MG63 (cell line): ENCODE measurements at places on chromosomes 3 and 15.

GRCh38 chr3:76550522-76551201 lies 489.2 kb upstream of the ROBO2 start:
- no peak for DNase-seq

DNA sequence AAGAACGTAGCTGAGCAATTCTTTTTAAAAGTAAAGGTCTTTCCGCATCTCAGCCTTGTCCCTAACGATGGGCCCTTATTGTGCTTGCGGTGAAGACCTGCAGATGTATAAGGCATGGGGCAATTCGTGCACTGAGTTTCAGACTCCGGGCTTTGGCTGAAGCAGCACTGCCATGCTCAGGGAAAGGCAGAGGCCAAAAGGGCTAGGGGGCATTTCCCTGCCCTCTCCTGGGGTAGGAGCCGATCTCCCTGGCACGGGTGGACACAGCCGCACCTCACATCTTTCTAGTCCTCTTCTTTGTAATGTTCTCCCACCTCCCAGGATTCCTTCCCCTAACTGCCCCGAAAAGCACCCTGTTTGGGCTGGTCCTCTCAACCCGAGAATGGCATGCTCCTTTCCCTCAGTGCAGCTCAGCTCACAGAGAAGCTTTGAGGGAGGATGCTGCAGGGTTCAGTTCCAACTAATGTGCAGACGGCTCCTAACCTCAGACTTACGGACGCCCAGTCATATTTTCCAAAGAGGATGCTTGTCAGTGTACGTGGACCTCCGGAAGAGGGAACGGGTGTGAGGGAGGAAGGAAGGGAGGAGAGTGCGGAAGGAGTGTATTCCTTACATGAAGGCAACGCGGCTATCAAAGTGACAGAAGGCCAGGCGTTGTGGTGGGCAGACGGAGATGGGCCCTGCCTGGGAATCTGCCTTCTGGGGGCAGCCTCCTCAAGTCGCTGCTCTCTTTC lies 61.2 kb downstream of the SYNM start:
- no peak for DNase-seq

DNA sequence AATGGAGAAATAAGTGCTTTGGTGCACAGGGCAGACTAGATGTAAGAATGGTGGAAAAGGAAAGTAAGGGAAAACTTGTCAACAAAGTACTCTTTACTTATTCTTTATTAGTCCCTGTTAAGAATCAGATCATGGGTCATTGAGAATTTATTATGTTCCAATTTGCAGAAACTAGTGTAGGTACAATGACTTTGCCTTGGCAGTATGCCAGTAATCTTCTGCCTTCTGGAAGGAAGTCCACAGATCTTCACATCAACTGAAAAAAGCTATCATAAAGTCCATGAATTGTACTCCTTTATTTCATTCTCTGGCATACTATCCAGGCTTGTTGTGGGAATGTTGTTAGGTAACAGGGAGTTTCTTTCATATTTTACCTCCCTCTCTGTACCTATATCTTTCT lies 88.2 kb upstream of the FLNB start:
- DNase-seq, result no peak

DNA sequence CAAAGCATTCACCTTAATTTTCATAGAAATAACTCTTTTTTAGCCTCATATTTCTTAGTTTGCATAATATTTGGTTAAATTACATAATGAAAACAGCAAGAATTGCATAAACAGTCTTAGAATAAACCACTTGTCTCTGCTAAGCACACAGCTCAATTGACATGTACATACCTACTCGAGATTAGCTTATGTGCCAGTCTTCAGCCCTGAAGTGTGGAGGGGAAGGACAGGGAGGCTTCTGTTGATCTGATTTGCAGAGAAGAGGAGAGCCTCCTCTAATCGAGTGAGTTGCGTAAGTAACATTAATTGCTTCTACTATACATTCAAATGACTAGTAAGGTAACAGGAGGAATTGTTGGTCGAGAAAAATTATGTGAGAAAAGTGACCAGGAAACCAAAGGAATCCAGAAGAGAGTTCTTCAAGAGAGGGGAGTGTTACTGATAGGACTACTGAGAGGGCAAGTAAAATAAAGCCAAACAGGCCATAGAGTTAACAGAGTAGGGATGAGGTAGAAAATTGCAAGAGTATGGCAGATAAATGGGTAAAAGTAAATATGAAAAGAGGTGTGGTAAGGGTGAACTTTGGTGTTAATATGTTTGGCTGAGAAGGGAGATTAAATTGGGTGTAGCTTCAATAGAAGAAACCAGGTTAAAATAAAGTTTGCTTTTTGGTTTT lies 7.1 kb upstream of the GOLIM4 start:
- DNase-seq, result no peak

DNA sequence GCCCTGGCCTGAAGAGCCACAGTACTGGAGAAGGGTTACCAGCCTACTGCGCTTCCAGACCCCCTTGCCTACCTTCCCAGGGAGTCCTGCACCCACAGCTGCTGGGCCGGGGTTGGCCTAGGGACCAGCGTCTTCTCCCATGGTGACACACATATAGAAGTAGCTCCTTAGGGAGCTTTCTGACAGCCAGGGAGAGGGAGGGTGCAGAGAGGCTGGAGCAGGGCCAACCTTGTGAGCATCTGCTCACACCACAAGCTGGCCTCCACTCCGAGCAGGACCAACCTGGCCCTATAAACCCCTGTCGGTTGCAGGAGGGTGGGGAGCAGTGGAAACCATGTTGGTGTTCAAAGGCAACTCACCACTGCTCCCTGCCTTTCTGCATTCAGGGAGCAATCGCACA lies 35.2 kb downstream of the SRPRB start:
- no peak for DNase-seq

DNA sequence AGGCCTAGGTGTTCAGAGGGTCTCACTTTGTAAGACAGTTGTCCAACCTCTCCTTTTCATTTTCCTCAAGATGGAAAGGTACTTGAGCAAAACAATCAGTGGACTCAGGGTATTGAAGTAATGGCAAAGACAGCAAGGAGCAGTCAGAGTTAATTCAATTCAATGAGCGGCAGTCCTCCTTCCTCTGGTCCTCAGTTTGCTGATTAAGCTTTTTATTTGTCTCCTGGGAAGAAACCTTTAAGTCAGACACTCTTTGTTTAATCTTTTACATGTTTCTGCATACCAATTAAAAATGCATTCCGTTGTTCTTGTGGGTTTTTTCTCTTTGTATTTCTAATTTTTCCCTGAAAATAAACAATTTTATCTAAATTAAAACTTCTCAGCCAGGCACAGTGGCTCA lies 18.9 kb upstream of the ALDH1L1 start:
- no peak for DNase-seq

DNA sequence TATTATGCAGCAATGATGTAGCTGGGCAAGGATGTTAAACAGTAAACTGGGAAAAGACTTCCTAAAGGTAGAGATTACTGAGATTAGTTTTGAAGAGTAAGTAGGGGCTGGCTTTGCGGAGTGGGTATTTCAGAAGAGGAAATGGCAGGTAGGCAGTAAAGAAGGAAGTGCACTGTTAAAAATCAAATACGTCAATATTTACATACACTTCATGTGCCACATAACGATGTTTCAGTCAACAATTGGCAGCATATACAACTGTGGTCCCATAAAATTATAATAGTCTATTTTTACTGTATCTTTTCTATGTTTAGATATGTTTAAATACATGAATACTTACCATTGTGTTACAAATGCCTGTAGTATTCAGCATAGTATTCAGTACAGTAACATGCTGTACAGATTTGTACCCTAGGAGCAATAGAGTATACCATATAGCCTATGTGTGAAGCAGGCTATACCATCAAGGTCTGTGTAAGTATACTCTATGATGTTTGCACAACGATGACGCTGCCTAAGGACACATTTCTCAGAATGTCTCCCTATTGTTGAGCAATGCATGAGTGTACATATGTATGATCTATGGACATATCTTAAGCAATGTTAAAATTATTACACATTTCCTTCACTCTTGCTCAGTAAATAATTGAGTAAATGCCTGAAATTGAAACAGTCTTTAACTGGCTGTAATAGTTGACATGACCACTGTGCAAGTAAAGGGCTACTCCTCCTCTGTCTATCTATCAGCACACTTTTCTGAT lies 196.7 kb downstream of the ISL2 start:
- DNase-seq, result no peak

DNA sequence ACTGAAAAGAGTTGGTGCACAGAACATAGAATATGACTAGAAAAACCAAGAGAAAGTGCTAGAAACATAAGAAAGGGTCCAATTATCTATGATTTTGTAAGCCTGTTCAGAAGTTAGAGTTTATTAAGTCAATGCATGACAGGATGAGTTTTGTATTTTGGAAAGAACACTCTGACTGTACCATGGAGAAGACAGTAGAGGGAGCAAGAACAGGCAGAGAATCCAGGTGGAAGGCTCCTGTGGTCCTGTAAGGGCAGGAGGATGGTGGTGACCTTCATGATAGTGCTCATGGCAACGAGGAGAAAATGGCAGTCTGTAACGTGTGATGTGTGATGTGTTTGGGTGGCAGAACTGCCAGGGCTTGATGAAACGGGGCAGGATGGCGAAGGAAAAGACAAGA lies 249.1 kb downstream of the CTNNB1 start:
- DNase-seq, result no peak

DNA sequence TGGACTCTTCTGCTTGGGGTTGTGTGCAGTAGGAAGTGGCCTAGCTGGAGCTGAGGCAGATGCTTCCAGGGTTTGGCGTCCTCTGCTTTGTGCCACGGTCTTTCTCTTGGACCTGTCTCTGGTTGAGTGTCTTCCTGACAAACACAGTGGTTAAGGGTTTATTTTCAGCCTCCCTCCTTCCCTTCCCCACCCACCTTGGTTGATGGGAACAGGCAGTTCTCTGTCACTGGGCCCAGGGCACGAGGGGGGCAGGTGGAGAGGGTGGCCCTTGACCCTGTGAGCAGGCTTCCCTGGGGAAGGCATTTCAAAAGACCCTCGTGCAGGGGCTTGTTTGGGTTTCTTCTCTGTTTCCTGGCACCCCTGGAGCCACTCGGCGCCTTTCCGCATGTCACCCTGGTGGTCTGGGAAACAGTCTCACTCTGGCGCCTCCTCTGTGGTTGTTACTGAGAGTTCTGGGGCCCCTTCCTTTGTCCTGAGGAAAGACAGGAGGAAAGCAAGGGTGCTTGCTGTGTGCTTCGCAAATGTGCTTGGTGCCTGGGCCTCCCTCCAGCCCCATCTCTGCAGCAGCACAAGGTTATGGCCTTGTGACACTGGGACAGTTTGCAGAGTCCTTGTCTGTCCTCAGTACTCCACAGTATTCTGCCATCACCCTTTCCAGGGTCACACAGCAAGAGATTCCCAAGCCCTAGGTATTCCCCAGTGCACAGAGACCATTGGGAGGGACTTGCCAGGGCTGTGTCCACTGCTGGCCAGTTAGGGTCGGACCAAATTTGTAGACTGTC lies 10.3 kb upstream of the STAB1 start:
- DNase-seq, result no peak

DNA sequence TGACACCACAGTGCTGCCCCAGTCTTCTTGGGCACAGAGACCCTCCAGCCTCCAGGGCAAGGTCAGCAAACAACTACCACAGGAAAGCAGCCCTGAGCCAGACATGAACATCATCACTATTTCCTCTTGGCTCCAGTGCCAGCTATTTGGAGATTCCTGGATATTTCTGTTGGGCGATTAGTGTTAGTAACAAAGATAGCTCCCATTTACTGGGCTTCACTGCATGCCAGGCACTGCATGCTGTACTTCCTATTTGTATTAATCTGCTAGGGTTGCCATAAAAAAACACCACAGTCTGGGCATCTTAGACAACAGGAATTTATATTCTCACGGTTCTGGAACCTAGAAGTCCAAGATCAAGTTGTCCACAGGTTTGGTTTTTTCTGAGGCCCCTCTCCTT lies 255.1 kb upstream of the STT3B start:
- DNase-seq, result peak; percentile 62

GRCh38 chr3:11810276-11810675 lies 36.4 kb downstream of the TAMM41 start:
- peak; percentile 11 for DNase-seq

- DNase-seq, result no peak
These were observed 53.3 kb upstream of the GLCE start for GRCh38 chr15:69107025-69107620.

DNA sequence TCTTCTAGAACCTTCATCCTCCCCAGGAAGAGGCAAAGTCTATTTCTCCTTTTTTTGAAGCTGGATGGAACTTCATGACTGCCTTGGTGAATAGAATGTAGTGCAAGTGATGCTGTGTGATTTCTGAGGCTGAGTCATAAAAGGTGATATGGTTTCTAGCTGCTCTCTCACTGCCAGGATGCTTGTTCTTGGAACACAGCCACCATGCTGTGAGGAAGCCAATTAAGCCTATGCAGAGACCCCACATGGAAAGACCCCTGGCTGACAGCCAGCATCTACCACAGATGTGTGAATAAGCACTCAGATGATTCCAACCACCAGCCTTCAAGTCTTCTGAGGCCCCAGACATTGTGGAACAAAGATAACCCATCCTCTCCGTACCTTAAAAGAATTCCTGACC lies 57.0 kb downstream of the ISL2 start:
- peak; percentile 6 for DNase-seq

DNA sequence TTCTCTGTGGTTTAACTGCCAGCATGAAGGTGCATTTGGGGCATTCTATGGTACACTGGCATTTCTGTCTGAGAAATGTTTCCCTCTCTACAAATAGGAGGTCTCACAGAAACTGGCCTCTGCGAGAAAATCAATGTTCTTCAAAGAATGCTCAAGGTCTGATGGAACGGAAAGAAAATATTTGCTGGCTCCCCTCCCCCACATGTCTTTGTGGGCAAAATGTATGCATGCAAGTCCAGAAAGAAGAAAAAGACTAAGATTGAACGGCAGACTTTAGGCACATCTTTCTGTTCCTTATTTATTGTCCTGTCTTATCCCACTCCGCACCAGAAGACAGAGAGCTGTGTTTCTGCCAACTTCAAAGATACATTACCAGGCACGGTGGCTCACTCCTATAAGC lies 83.9 kb upstream of the PSMD6 start:
- no peak for DNase-seq

DNA sequence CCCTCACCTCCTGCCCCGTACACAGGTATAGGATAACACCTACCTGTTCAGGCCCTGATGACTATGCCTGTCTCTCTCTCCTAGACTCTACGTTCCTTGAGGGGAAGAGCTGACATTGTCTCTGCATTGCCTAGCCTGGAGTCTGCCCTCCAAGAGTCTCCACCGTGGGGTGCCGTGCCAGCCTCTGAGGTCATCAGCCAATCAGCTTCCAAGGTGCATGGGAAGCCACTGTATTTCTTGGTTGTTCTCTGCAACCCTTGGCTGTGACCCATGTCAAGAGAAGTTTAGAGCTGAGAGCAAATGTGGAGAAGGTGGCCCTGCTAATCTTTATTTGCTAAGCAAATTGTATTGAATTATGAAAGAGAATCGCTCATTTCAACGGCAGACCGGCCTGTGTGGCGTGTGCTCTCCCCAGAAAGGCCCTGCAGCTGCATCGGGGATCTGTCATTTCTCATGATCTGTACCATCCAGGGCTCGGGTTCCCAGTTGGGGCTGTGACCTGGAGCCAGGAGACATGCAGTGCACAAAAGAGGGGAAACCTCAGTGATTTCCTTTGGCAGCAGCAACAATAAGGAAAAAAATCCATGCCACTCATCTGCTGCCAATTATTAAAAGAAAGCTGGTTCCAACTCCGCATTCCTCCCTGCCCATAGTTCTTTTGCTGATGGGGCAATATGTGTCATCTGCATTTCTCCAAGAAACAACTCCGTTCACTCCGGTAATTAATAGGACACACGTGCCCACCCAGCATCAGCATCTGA lies 182.2 kb downstream of the MEGF11 start:
- peak; percentile 43 for DNase-seq
